ENCODE measurements at places on chromosomes 11 and 22. TPM values are rescaled to one million over a fixed set of nuclear protein-coding genes. Genes with fewer than 3 reads are reported as not detected.

GRCh38 chr11:126963115-126963514 lies 37.5 kb downstream of the KIRREL3 start:
- no peak for DNase-seq
- peaks cover 8% of the 10 kb centered on the region for H3K27me3 ChIP-seq
- H3K36me3 ChIP-seq, result no peaks in the 10 kb centered on the region

- no peaks in the 10 kb centered on the region for H3K4me1 ChIP-seq
- peaks cover 2% of the 10 kb centered on the region for H3K27me3 ChIP-seq
- no peak for DNase-seq
Measured at GRCh38 chr11:8800520-8801110, 110.4 kb upstream of the AKIP1 start.

GRCh38 chr22:25452116-25452700 lies 112.3 kb upstream of the GRK3 start:
- peak overlapping the region; percentile 70 for H3K27ac ChIP-seq
- H3K4me1 ChIP-seq, result peaks cover 51% of the 10 kb centered on the region
- H3K36me3 ChIP-seq, result peaks cover 48% of the 10 kb centered on the region
- H3K27me3 ChIP-seq, result no peaks in the 10 kb centered on the region
- no peak for DNase-seq

DNA sequence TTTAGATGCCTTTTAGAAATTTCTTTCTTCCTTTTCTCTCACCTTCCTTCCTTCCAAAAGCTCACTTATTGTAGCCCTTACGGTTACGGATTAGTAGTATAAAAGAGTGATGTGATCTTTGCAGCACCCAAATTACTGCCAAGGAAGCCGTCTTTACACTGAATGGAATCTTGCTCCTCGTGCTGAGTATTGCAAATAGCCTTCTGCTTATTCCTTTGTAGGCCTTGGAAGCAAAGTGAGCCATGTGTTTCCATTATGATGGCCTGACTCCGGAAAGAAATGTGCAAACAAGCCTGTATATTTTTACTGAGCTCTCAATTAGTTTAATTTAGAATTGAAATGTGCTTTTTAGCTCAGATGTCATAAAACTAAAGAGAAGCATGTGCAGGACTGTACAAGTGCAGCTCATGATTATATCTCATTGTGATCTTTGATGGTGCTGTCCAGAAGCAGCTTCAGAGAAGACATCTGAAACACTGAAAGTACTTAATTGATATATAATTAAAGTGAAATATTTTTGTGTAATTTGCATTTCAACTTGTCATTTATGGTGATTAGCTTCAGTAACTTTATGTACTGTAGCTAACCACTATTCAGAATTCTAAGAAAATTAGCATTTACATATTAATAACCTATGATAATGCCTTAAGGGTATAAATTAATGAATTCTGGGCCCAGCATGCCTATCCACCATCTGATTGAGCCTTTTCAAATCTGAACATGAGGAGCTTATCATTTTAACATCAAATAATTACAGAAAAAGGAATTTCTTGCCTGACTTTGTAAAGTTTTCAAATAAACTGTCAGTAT lies 129.3 kb downstream of the GRIA4 start:
- no peak overlapping the region for H3K27ac ChIP-seq
- DNase-seq, result no peak
- no peak overlapping the region for H3K4me3 ChIP-seq
- H3K27me3 ChIP-seq, result no peaks in the 10 kb centered on the region

GRCh38 chr11:32003335-32003734 lies 87.5 kb upstream of the RCN1 start:
- DNase-seq, result no peak
- no peaks in the 10 kb centered on the region for H3K4me1 ChIP-seq
- H3K36me3 ChIP-seq, result no peaks in the 10 kb centered on the region
- no peak overlapping the region for H3K4me3 ChIP-seq
- H3K27me3 ChIP-seq, result peaks cover 13% of the 10 kb centered on the region

- H3K27ac ChIP-seq, result peak overlapping the region; percentile 45
- peak; percentile 61 for DNase-seq
- H3K4me1 ChIP-seq, result peaks cover 84% of the 10 kb centered on the region
- H3K27me3 ChIP-seq, result no peaks in the 10 kb centered on the region
Measured at GRCh38 chr11:63871962-63872799, 33.3 kb downstream of the MARK2 start.

DNA sequence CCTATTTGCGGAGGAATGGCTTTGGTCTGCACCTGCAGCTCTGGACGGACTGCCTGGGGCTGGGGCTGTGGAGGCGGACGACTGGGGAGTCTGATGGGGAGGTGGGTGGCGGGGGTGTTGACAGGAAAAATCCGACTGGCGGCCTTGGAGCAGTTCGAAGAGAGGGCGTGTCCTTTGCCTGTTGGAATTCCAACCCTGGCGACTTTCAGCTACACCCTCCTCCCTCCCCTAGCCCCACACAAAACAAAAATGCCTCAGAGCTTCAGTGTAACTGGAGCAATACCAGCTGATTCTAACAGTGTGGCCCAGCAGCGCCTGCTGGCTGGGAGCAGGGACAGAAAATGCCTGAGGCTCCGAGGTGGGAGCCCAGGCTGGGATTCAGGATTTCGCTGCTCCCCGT lies 85.4 kb downstream of the ATXN10 start:
- peaks cover 2% of the 10 kb centered on the region for H3K4me1 ChIP-seq
- no peak overlapping the region for H3K27ac ChIP-seq
- no peaks in the 10 kb centered on the region for H3K27me3 ChIP-seq
- DNase-seq, result no peak

- DNase-seq, result no peak
- no peak overlapping the region for H3K4me3 ChIP-seq
- H3K27ac ChIP-seq, result no peak overlapping the region
- peaks cover 8% of the 10 kb centered on the region for H3K4me1 ChIP-seq
Measured at GRCh38 chr11:119739021-119739703, 10.2 kb upstream of the NECTIN1 start.

GRCh38 chr22:24515027-24515338 lies 19.9 kb downstream of the UPB1 start:
- no peaks in the 10 kb centered on the region for H3K36me3 ChIP-seq
- no peak overlapping the region for H3K4me3 ChIP-seq
- no peak for DNase-seq
- H3K4me1 ChIP-seq, result peaks cover 8% of the 10 kb centered on the region
- H3K27ac ChIP-seq, result no peak overlapping the region

- H3K4me3 ChIP-seq, result no peak overlapping the region
- no peak overlapping the region for H3K27ac ChIP-seq
- H3K36me3 ChIP-seq, result peaks cover 2% of the 10 kb centered on the region
- no peak for DNase-seq
- H3K4me1 ChIP-seq, result peaks cover 8% of the 10 kb centered on the region
- H3K27me3 ChIP-seq, result peaks cover 8% of the 10 kb centered on the region
Measured at GRCh38 chr11:134361661-134362060, 29.9 kb downstream of the GLB1L2 start.

DNA sequence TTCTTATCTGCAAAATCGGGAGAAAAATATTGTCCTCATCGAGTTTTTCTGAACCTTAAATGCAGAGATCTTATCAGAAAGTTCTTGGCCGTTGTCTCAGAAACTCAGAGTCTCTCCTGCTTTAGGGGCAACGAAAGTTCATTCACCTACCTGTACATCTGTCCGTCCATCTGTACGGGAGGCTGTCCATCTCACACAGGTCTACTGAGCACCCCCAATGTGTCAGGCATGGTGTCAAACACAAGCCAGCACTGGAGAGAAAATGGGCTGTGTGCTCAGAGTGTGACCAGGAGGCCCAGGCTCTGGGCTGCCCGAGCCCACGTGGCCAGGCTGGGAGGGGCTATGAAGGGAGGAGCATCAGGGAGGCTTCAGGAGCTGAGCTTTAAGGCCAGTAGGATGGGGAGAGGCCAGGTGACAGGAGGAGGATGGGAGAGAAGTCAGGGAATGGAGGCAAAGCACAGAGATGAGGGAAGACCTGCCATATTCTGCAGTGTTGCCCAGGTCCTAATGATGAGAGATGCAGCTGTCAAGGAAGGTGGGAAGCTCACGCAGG lies 62.4 kb upstream of the MYEOV start:
- no peak overlapping the region for H3K27ac ChIP-seq
- DNase-seq, result no peak
- no peak overlapping the region for H3K4me3 ChIP-seq
- H3K4me1 ChIP-seq, result no peaks in the 10 kb centered on the region

DNA sequence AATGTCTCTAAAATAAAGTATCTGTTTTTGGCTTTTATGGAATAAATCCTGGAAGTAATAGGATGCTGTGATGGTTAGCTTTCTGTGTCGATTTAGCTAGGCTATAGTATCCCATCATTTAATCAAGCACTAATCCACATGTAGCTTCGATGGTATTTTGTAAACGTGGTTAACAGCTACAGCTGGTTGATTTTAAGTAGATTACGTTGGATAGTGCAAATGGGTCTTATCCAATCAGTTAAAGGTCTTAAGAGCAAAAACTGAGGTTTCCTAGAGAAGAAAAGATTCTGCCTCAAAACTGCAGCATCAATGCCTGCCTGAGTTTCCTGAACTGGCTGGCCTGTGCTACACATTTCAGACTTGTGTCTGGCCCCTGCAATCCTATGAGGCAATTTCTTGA lies 314.2 kb upstream of the SORL1-AS1 start:
- no peaks in the 10 kb centered on the region for H3K4me1 ChIP-seq
- no peak overlapping the region for H3K4me3 ChIP-seq
- DNase-seq, result no peak

- H3K27me3 ChIP-seq, result no peaks in the 10 kb centered on the region
- DNase-seq, result no peak
- no peak overlapping the region for H3K27ac ChIP-seq
- no peak overlapping the region for H3K4me3 ChIP-seq
- H3K36me3 ChIP-seq, result no peaks in the 10 kb centered on the region
Measured at GRCh38 chr11:34331329-34331728, 26.5 kb downstream of the ABTB2 start.

DNA sequence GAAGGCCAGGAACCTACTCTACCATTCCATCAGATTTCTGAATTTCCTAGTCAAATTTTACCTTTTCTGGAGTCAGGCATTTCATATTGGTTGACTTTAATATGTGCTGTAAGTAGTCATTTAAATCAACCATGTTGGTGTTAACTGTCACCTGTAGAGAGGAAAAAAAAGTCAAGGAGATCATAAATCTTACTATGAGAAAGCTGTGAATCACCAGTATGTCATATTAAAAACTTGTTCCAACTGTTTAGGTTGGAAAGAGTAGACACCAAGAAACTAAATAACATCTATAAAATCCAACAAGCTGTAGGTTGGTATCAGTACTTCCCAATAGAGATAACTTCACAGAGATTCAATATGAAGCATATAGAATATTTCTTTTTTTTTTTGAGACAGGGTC lies 39.5 kb downstream of the COPB1 start:
- peaks cover 23% of the 10 kb centered on the region for H3K36me3 ChIP-seq
- H3K4me1 ChIP-seq, result no peaks in the 10 kb centered on the region
- H3K27me3 ChIP-seq, result no peaks in the 10 kb centered on the region
- H3K27ac ChIP-seq, result no peak overlapping the region
- no peak for DNase-seq

DNA sequence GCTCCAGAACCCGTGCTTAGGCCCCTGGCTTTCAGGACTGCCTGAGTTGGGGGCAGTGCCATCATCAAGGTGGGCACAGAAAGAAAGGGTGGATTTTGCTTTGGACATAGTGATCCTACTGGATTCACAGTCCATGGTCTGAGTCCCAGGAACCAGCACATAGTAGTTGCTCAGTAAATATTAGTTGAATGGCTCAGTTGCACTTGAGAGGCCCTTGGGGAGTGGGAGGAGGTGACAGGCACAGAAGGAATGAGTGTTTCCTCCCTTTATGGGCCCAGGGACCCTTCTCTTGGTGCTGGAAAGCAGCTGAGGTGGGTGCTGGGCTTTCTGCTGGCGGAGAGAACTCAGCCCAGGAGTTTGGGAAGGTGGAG lies 16.6 kb downstream of the ARHGEF17 start:
- no peaks in the 10 kb centered on the region for H3K27me3 ChIP-seq
- peaks cover 12% of the 10 kb centered on the region for H3K4me1 ChIP-seq

DNA sequence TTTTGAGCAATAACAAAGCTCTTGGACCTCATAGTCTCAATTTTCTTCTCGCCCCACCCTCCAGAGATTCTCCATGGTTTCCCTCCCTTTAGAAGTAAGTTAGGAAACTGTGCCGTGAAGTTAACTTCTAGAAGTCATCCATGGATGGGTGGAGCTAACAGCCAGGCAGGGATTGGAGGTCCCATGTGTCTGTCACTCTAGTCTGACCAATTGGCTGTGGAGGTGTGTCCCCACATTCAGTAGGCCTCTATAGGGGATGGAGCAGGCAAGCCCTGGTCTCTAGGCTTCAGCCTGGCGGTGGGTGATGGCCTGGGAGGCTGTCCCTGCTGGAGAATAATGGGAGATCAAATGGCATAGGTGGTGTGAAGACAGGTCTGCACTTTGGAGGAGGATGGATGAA lies 50.7 kb downstream of the TP53I11 start:
- no peak overlapping the region for H3K4me3 ChIP-seq
- no peaks in the 10 kb centered on the region for H3K27me3 ChIP-seq
- no peaks in the 10 kb centered on the region for H3K4me1 ChIP-seq
- DNase-seq, result peak; percentile 46

DNA sequence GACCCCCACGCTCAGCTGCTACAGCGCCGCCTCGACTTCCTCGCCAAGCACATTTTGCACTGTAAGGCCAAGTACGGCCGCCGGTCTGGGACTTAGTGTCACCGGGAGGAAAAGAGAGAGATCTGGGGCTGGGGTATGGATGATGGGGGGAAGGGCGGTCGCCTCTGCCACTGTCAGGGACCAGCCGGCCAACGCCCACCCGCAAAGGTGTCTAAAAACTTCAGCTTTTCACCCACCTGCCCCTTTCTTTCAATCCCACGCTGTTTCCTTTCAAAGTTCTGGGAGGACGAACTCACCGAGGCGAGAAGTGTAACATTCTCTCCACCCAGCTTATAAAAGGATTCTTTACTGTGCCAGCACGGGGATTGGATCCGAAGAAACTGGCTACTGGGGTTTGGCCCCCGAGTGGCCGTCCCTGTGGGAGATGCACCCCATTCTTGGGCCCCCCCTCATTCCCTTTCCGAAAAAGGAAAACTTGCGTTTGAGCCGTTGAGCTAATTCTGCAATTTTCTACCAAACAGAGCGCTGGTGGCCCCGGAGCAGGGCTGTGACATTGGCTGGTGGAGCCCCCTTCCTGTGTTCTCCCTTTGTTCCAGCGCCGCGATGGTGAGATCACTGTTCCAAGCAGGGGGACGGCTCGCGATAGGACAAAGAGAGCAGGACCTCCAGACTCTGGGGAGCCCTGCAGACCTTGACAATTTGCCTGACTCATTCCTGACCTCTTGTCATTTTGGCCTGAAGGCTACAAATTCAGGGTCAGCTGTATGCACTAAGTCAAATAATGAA lies 1.8 kb downstream of the FJX1 start:
- H3K36me3 ChIP-seq, result no peaks in the 10 kb centered on the region
- peak overlapping the region; percentile 66 for H3K4me3 ChIP-seq
- H3K4me1 ChIP-seq, result peaks cover 8% of the 10 kb centered on the region
- DNase-seq, result peak; percentile 23

SCUBE2 gene
- not detected for total RNA-seq

ART1 gene
- not detected for total RNA-seq

OR6A2 gene
- 0.38 TPM for total RNA-seq

P2RX3 gene
- not detected for total RNA-seq

BCL2L13 gene
- total RNA-seq, result 36.1 TPM

MGAT3 gene
- total RNA-seq, result 0.90 TPM

KIRREL3 gene
- not detected for total RNA-seq
